Left kidney (tissue), 8 donors: ENCODE measurements at places on chromosomes 4 and X. TPM values are rescaled to one million over a fixed set of nuclear protein-coding genes. Genes with fewer than 3 reads are reported as not detected.

STK26 gene
- 12.3 TPM for polyA plus RNA-seq

EFNB1 gene
- polyA plus RNA-seq, result 87.7 TPM

DYNLT3 gene
- polyA plus RNA-seq, result 38.8 TPM

EGFL6 gene
- polyA plus RNA-seq, result 23.1 TPM

PAK3 gene
- 6.5 TPM for polyA plus RNA-seq

PPARGC1A gene
- polyA plus RNA-seq, result 32.8 TPM

BMP2K gene
- 36.3 TPM for polyA plus RNA-seq

SOWAHD gene
- 0.38 TPM for polyA plus RNA-seq

MAGEA2B gene
- not detected for polyA plus RNA-seq
